ENCODE measurements at places on chromosomes 4 and X.

GRCh38 chr4:114911111-114911510, 202.3 kb downstream of the NDST4 start:
- DNase-seq: no peak

- DNase-seq: no peak
These were observed 17.2 kb downstream of the DHRSX start for GRCh38 chrX:2483398-2484060.

DNA sequence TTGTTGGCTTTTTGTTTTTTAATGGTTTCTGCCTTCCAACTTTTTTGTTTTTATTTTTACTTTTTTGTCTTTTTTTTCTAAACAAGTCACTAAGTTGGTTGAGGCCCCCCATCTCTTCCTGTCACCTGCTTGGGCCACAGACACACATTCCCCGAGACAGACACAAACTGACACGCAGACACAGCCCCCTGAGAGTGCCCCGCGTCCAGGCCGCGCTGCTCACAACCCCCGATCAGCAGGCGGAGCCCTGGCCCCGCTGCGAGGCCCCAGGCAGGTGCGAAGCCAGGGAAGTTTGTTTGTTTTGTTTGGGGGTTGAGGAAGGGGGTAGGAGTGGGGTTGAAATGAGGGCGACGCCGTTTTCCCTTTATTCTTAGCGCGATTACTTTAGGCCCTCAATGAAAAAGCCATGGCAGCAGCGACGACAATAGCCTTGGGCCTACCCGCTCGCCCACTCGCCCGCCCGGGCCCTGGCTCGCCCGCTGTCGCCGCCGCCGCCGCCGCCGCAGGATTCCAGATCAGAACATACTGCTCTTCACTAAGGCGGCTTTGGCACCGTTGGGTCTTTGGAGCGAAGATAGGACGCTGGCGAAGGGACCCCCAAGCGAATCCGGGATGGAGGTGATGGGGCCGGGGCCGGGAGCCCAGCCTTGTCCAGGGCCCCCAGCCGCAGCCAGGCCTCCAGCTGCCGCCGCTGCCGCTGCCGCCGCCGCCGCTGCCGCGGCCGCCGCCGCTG, 3.1 kb downstream of the PHOX2B start:
- DNase-seq: no peak

- peak; percentile 14 for DNase-seq
These were observed 961 bp upstream of the MBNL3 start for GRCh38 chrX:132489578-132490419.

DNA sequence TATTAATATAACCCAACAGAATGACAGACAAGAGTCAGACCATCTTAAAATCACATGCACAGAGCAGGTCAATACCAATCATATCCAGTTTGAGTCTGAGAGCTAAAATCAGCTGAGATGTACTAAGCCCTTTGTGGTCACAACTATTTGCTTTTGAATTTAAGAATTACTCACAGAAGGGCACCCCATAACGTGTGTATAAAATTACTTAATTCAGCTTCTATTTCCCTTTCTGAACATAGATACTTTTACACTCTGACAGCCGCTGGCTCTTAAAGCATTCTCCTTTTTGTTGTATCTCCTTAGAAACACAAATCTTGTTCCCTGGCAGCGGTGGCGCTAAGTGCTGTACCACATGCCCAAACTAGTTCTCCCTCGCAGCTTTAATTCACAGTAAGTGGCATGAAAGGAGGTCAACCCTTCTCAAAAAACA, 14.8 kb upstream of the PPARGC1A start:
- DNase-seq: no peak

GRCh38 chr4:6043188-6043587, 25.0 kb upstream of the C4orf50 start:
- DNase-seq: no peak

DNA sequence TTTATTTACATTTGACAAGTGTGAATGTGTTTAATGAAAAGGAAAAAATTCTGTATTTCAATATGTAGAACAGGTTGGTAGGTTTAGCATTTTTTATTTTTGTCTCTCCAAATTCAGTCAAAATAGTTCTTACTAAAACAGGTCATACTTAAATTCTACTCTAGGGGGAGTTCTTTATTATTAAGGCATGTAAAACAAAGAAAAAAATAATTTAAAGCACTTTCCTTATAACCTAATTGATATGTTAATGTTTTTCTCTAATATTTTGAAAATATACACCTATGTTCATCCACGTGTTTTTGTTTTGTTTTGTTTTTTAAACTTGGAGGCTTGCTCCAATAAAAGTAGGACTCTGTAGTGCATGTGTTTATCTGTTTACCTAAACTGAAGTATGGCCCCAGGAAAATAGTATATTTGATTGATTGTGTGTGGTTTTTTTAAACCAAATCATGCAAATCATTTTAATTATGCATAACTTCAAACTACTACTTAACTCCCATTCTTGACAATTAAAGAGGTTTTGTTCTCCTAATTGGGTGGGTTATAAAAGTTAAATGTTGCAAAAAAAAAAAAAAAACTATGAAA, 562.7 kb downstream of the RPA4 start:
- no peak for DNase-seq

GRCh38 chrX:154040307-154040756, 20.6 kb upstream of the IRAK1 start:
- no peak for DNase-seq

GRCh38 chr4:124432500-124432899, 280.0 kb downstream of the ANKRD50 start:
- no peak for DNase-seq
